Globus pallidus (tissue), 1 donor: ENCODE measurements at places on chromosomes 1 and 21.

- DNase-seq, result no peak
Observed at GRCh38 chr1:167111868-167112709, 18.2 kb downstream of the STYXL2 start.

GRCh38 chr1:156726549-156727226, 1.6 kb upstream of the METTL25B start:
- DNase-seq, result no peak

DNA sequence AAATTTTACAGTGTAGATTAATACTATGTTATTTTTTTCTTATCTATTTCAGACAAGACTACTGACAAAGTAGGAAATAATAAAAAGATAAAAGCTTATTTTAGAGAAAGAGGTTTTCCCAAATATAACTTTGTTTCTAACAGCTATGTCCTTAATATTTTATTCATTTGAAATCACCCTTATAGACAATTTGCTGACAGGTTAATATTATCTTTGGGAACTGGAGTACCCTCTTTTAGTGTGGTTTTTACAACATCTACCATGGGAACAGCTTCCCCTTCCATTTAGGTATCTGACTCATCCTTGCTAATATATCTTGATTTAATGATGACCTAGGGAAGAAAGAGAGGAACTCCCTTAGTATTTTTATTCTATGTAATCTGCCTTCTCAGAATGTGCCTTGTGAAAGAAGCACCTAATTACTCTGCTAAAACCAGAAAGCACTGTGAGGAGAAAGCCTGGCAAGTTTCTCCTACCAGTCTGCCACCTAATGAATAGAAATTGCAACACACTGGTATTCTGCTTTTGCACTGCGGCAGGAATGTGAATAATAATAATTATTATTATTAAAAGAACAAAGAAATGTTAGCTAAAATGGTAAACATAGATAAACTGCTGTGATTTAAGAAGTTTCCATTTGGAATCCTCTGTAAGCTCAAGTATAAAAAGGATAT, 192.8 kb downstream of the PDE4B start:
- DNase-seq, result peak; percentile 78

- no peak for DNase-seq
Observed at GRCh38 chr1:67748630-67749029, 63.6 kb downstream of the GADD45A start.

DNA sequence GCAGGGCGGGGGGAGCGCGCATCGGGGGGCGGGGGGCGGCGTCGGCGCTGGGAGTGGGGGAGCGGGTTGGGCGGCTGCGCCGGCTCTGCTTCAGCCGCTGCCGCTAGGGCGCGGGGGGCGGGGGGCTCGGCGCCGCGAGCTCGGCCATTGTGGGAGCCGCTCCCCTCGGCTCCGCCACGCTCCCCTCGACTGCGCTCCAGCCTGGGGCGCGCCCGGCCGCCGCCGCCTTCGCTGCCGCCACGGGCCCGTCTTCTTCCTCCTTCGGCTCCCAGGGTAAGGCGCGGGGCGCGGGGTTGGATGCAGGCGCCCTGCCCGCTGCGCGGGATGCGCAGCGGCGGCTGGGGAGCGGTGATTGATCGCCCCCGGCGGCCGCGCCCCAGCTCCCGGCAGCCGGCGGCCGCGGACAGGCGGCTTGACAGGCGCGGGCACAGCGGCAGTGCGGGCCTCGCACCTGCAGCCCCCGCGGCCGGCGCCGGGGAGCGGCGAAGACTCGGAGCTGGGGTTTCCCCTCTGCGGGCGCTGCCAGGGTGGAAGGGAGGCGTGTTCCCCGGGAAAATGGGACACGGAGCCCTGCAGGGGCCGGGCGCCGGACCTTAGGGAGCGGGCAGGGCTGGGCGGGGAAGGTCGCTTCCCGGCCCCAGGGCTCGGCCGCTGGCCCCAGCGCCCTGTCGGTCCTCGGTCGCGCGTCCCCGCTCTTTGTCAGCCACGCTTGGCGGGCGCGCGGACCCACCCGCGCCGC, 55.3 kb downstream of the NDUFS5 start:
- DNase-seq, result no peak

DNA sequence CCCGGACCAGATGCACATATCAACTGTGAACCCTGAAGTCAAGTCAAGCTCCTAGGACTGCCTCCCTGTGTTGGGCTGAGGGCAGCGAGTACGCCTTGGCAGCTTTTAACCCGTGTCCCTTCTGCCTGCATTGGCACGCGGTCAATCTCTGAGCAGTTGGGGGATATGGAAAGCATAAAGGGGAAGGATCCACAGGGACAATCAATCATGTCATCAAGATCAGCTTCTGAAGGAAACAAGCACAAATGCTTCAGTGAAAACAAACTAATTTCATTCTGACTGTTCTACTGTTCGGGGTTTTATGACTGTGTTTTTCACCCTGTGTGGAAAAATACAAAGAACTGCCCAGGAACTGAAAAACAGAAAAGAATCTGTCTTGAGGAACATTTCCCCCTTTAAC, 106.2 kb downstream of the RUNX1 start:
- DNase-seq, result no peak

DNA sequence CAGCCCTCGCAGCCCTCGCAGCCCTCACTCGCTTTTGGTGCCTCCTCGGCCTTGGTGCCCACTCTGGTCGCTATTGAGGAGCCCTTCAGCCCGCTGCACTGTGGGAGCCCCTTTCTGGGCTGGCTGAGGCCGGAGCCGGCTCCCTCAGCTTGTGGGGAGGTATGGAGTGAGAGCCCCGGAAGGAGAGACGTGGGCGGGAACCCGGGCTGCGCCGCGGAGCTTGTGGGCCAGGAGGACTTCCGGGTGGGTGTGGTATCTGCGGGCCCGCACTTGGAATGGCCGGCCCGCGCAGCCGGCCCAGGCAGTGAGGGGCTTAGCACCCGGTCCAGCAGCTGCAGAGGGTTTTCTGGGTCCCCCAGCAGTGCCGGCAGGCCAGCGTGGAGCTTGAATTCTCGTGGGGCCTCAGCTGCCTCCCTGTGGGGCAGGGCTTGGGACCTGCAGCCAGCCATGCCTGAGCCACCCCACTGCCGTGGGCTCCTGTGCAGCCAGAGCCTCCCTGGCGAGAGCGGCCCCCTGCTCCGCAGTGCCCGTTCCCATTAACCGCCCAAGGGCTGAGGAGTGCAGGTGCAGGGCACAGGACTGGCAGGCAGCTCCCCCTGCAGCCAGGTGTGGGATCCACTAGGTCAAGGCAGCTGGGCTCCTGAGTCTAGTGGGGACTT, 9.9 kb upstream of the CFHR2 start:
- no peak for DNase-seq

GRCh38 chr21:17269760-17270159, 243.1 kb upstream of the CXADR start:
- no peak for DNase-seq

GRCh38 chr1:44609412-44609767, 64.9 kb downstream of the TMEM53 start:
- DNase-seq, result no peak

- DNase-seq, result no peak
Observed at GRCh38 chr1:80153762-80154161, 1147.2 kb upstream of the ADGRL4 start.

- DNase-seq, result no peak
Observed at GRCh38 chr1:117051224-117052064, 8.7 kb upstream of the TTF2 start.

- DNase-seq, result no peak
Observed at GRCh38 chr1:160451119-160451858, 50.9 kb downstream of the VANGL2 start.
